ENCODE measurements at places on chromosomes 2 and 18.
A peak's percentile ranks its signal among the peaks of the same experiment; 100 is the strongest.

DNA sequence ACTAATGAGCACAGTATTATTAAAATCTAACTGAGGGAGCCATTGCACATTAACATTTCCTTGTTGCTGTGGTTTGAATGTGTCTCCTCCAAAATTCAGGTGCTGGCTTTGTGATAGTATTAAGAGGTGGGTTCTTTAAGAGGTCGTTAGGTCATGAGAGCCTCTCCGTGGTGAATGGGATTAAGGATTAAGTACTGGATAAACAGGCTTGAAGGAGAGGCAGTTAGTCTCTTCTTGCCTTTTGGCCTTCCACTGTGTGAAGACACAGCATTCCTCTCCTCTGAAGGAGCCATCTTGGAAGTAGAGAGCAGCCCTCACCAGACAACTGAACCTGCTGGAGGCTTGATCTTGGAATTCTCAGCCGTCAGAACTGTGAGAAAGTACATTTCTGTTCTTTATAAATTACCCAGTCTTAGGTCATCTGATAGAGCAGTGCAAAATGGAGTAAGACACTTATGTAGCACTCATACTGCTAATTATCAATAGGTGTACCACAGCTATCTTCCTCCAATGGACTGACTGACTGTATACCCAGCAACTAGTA is 182.7 kb downstream of the MYO3B start:
- DNase-seq = no peak

- no peak for DNase-seq
Measured at GRCh38 chr2:17190527-17190926, 327.7 kb downstream of the RAD51AP2 start.

DNA sequence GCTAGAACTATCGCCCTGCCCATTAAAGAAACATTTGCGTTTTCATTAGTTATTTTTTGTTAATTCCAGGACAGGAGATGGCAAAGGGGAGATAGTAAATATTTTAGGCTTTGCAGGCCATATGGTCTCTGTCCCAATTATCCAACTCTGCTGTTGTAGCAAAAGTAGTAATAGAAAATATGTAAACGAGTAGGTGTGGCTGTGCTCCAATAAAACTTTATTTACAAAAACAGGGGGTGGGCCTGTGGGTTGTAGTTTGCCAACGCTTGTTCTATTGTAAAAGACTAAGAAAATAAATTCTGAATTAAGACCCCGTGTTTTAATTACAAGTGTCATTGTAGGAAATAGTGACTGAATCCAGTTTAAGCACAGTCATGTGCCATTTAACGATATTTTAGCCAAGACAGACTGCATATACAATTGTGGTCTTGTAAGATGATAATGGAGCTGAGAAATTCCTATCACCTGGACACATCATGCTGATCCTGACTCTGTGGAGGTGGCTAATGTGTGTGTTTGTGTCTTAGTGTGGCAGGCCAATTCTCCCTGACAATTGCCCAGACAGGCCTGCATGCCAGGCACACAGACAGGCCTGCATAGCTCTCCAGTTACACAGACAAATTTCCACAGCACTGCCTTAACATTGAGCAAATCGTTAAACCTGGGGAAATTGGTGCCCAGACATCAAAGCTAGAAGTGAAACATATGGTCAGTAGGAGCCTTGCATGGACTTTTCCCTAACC is 76.4 kb downstream of the SKA1 start:
- DNase-seq = no peak

DNA sequence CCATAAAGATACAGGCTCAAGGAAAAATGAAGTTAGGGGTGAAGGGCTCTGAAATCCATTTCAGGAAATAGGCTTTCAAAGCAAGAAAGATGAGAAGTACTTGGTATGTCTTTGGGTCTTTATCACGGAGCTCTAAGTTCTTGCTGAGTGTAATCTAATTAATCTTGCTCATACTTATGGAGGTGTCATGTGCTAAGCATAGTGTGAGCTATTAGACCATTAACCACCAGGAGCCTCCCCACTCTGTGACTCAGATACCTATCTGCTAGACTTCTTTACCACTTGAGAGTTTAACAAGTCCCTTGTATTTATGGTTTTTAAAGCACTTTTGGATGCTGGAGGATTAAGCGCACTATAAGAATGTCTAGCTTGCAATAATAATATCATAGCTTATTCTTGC is 678.7 kb downstream of the EPHA4 start:
- no peak for DNase-seq

- no peak for DNase-seq
Measured at GRCh38 chr2:45040786-45041185, 31.5 kb upstream of the SIX2 start.

GRCh38 chr2:95063086-95063958 is 37.8 kb downstream of the MAL start:
- no peak for DNase-seq

DNA sequence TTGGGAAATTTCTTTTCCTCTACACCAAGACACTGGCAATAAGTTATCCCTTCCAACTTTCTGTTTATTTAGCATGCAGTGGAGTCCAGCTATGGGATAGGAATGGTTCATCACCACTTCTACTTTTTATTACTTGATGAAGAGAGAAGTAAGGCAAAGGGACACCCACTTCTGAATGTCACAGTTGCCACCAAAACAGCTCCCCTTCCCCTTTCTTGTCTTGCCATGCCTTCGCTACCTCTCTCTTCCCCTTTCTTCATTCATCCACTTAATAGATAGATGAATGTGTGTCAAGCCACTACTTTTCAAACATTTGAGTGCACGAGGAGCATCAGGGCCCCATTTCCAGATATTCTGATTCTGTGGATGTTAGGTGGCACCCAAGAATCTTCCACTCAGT is 59.6 kb downstream of the KCTD18 start:
- no peak for DNase-seq

- DNase-seq = no peak
Measured at GRCh38 chr18:57243624-57244179, 96.8 kb downstream of the BOD1L2 start.

DNA sequence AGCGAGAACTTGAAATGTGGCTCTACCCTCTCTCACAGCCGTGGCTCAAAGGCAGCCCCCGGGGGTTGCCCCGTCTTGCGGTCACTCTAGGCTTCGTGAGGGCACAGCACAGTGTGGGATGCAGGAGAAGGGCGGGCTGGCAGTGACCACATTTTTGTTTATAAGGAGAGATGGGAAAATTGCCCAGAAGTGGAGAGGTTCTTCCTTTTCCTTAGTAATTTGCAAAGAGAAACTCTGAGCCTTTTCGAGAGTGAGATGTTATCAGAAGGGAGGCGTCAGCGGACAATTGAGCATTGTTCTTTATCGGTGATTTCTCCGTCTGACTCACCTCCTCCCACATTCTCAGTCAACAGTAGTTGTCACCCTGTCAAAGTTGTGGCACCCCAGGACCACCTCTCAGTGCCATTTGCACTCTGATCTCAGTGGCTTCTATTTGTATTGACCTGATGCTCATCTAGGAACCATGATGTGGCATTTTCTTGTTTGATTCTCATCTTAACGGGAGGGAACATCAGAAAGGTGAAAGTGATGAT is 89.6 kb downstream of the ACAA2 start:
- DNase-seq = peak; percentile 2

DNA sequence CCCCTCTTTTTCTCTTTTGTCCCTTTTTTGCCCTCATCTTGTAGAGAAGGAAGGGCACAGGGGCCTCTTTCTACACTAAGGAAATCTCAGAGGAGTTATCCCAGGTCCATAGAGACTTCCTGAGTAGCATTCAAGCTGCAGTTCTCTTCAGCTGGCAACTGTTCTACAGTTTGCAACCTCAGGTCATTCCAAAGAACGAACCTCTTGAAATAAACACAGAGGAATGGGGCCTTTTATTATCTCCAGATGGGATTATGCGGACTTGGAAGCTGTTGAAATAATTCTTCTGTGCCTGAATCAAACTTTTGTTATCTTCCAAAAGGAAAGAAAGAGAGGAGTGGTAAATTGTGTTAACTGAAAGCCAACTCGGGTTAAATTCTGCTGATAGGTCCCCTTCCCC is 31.0 kb upstream of the NFE2L2 start:
- DNase-seq = no peak

- no peak for DNase-seq
Measured at GRCh38 chr2:112692495-112692911, 28.3 kb upstream of the NT5DC4 start.

DNA sequence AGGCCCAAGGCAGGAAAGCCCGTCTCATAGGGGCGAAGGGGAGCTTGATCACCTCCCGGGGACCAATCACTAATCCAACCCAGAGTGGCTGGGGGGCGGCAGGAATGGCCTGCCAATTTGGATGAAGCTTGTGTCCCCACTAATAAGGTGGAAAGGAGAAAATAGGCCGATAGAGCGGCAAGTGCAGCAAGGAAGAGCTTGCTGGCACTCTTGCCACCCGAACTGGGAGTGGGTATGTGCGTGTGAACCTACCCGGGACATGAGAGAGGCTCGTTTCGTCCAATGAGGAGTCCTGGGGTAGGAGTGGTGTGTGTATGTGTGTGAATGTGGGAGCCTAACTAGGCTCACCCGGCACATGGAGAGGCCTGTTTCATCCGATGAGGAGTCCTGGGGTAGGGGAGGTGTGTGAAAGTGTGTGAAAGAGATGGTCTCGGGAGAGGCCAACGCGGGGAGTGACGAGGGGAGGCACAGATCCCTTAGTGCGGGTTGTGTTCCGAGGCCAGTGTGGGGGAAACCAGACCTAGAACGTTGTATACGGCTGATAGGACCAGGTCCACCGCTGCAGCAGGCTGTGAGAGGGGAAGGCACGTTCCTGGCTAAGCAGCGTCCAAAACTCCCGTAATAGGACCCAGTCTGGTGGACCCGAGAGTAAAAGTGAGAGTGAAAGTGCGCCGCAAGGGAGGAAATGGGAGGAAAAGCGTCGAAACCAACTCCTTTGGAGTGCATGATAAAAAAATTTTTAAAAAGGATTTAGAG is 47.1 kb upstream of the SELENOI start:
- DNase-seq = no peak

DNA sequence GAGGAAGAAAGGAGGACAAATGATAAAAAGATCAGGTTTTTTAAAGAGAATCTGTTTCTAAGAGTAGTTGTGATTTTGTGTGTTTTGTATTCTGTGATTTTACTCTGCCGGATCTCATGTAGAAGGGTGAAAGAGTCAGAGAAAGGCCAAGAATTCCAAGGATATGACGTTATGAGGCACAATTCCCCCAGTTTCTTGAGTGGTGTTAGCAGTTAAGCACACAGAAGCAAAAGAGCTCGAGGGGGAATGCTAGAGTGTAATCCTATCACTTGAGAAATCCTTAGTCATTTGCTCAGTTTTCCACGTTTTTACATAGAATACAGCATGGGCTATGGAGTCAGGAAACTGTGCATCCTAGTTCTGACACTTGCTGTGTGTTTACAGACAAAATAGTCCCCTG is 34.8 kb downstream of the METTL4 start:
- DNase-seq = no peak

DNA sequence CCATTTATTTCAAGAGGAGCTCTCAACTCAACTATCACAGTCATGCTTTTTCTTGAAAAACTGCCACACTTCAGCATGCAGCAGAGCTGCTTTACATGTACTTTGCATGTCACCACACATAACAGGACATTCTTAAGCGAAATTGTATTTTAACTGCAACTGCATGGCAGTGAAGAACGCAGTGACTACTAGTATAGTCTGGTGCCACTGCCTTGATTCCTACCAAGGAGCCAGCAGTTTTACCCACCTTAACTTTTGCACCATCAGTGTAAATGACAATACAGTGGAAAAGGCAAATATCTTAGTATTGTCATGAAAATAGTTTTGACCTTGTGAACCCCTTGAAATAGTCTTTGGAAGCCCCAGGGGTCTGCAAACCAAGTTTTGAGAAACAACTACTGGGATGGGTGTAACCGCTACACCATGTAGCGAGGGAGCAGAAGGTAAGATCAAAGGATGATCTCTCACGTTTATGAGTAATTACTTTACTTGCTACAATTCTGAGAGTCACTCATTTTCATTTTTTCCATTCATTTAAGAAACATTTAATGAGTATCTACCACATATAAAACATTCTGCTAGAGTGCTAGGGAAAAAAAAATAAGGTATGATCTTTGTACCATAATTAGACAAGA is 32.3 kb upstream of the MPP4 start:
- no peak for DNase-seq

DNA sequence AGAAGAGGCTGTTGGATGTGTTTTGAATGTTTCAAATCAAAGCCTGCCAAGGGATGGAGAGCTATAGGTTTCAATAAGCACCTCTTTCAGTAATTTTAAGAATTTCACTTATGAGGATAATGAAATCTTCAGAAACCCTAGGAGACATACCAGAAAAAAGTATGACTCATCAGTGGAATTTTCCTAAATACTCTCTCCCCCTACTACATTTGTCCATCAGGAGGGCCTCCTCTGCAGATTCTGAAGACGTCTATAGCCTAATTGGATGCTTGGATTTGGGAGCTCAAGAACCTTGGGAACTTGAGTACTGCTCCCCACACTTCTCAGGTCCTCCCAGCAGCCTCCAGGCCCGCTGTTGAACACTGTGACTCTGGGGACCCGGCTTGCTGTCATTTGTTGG is 374.3 kb downstream of the SLC4A3 start:
- DNase-seq = no peak

DNA sequence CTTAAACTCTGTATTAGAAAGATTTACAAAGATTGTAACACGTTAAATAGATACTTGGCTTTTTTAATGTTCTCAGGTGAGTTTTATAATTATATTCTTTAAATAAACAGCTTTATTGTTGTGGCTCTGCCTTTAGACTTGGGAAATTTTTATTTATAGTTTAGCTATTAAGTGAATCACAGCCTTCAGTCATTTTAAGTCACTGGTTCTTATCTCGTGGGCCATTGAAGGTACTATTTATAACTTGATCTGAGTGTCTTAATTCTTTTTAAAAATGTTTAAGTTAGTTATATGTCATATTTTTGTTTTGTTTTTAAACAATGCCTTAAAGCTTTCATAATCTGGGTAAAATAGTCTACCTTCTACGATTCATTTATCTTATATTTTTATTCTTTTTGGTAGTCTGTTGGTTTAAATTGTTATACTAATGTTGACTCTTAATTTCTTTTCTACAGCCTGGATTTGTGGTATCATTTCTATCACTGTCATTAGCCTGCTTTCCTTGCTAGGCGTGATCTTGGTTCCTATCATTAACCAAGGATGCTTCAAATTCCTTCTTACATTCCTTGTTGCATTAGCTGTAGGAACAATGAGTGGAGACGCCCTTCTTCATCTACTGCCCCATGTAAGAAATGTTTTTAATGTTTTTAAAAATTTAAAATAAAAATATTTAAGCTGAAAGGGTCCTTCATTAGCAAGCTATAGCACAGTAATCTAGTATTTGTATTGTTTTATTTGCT is 49.3 kb downstream of the SLC39A10 start:
- DNase-seq = no peak

All from stimulated activated CD4-positive, alpha-beta T cell treated with anti-CD3 and anti-CD28 coated beads, TNF-alpha, amount 100 ng/mL, for 24 hours (primary cell).